Activated T-helper 2 cell treated with anti-CD3 and anti-CD28 coated beads, Interferon-gamma antibody, Interleukin-2, Interleukin-4, amounts not matched to agents 10 μg/mL and 5 μg/mL and 100 μg/mL, durations not matched to agents 14 hours and 24 hours and 36 hours (primary cell): ENCODE measurements at places on chromosomes 4 and X. TPM values are rescaled to one million over a fixed set of nuclear protein-coding genes. Genes with fewer than 3 reads are reported as not detected.

GRCh38 chr4:136277741-136278140 lies 1254.6 kb downstream of the PCDH18 start:
- no peak for DNase-seq

DNA sequence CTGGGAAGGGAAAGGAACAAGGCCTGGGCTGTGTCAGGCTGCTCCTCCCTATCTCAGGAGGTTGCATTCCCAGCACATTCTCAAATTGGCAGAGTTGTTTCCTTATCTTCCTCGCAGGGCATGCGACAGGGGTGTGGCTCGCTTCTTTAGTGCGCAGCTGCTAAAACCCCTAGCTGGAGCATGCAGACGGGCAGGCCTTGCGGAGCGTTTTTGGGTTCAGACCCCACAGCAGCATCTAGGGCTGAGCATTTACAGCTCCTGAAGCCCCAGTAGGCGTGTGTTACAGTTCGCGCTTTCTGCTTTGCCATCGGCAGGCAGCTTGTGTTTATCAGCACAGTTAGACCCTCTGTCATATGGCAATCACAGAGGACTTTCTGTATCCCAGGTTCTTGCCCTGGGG lies 392.4 kb downstream of the TECRL start:
- DNase-seq, result no peak

TCEAL2 gene
- total RNA-seq, result not detected in 2 replicates

DNA sequence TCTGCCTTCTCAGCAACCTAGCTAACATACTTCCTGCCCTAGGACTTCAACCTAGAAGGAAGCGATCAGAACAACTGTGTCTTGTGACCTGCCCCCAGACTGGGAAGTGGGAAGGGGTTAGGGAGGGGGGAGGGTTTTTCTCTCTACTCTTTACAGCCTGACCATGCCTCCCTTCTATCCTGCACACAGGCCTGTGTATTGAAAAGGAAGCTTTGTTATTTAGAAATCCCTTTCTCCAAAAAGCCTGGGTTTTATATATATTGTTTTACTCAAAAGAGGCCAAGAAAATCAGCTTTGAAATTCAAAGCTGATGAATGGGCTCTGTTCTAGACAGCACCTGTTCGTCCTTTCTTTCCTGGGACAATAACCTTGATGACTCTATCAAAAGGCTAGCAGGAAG lies 35.2 kb upstream of the SMS start:
- no peak for DNase-seq

DCAF4L1 gene
- 0.11 and 0.18 TPM in 2 replicates for total RNA-seq

- DNase-seq, result no peak
Measured at GRCh38 chr4:111630705-111631104, 514.5 kb upstream of the FAM241A start.

- no peak for DNase-seq
Measured at GRCh38 chrX:39689376-39690104, 408.2 kb downstream of the BCOR start.

DUX4 gene
- not detected in 2 replicates for total RNA-seq

SMIM43 gene
- not detected in 2 replicates for total RNA-seq

ZNF157 gene
- total RNA-seq, result 0.25 TPM in 2 replicates

- DNase-seq, result no peak
Measured at GRCh38 chr4:156291317-156291716, 337.7 kb upstream of the CTSO start.

DNA sequence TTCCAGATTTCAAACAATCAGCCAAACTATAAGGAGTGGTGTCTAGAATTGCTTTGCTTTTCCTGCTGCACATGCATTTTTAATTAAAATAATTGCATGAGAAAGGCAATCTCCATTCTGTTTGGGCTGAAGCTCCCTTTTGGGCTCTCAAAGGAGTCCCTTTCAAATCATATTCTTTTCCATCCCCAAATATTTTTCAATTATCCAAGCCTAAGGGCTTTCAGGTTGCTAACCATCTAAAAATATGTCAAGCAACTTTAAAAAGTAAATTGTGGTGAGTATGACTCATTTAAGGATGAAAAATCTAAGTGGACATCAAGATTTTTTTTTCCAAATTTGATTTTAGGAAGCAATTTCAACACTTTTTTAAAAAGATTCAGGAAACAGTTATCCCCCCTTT lies 28.4 kb downstream of the PIR start:
- DNase-seq, result no peak

- no peak for DNase-seq
Measured at GRCh38 chrX:34848281-34848680, 94.3 kb upstream of the FAM47B start.

TRPC5OS gene
- not detected in 2 replicates for total RNA-seq

DDX3X gene
- total RNA-seq, result 250 and 251 TPM in 2 replicates

DNA sequence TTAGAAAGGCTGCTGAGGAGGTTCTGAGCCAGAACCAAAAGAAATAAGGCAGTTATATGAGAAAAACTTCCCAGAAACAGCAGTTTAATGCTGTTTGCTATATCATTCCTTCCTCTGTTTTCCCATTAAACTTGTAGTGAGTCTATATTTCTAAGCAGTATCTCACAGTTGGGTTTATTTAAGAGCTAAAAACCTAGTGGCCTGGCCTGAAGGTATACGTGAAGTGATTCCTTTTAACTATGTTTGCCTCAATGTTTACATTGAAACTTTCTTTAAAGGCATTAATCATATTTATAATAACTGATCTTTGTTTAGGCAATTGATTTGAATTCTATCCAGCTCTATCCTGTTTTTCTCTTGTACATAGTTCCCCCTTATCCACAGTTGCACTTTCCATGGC lies 19.1 kb upstream of the RAP1GDS1 start:
- DNase-seq, result no peak

GYPB gene
- total RNA-seq, result not detected in 2 replicates

GRCh38 chr4:37802068-37802666 lies 24.3 kb upstream of the PGM2 start:
- DNase-seq, result no peak

GRCh38 chrX:64192673-64193072 lies 12.8 kb downstream of the AMER1 start:
- DNase-seq, result no peak

CHRDL1 gene
- total RNA-seq, result not detected in 2 replicates

GRCh38 chr4:3786196-3786869 lies 20.1 kb downstream of the ADRA2C start:
- no peak for DNase-seq

- DNase-seq, result no peak
Measured at GRCh38 chrX:2596045-2596444, 95.0 kb upstream of the CD99 start.

DGKK gene
- not detected in 2 replicates for total RNA-seq

ERCC6L gene
- 9.1 and 9.6 TPM in 2 replicates for total RNA-seq

RGN gene
- total RNA-seq, result not detected in 2 replicates
